ENCODE measurements at places on chromosomes 2 and 18.

DNA sequence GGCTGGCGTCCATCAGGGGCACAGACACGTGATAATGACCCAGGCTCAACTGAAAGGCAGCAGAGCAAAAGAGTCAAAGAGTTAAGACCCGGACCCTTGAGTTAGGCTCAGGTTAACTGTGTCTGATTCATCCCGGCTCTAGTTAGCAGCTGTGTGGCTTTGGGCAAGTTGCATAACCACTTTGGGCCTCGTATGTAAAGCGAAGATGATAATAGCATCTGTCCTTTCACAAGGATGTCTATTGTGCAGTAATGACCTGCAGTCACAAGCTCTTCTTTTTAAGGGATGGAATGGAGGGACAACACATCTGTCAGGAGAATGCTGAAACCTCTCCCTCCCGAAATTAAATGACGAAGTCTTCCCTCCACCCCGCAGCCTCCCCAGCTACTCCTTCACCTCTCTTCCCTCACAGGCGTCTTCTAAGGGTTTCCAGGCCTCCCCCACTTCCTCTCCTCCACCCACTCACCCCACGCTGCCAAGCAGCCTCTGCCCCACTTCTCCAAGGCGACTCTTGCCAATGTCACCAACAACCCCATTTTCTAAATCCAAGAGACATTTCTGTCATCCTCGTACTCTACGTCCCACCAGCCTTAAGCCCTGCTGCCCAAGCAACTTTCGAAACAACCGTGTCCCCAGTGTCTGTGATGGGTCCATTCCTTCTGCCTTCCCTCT lies 135.1 kb upstream of the ID2 start:
- DNase-seq, result no peak

DNA sequence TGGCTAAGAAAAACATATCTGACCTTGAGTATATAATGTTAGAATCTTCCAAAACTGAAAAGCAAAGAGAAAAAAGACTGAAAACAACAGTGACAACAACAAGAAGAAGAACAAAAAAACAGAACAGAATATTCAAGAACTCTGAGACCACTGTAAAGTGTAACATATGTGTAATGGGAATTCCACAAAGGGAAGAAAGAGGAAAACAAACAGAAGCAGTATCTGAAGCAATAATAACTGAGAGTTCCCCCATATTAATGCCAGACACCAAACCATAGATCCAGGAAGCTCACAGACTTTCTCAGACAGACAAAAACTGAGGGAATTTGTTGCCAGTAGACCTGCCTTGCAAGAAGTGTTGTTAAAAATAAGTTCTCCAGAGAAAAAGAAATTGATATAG lies 58.9 kb downstream of the TXNL1 start:
- DNase-seq, result no peak

- no peak for DNase-seq
These were observed 123.4 kb downstream of the ANKRD30BL start for GRCh38 chr2:132038179-132038882.

- DNase-seq, result no peak
These were observed 69.7 kb downstream of the ZNF521 start for GRCh38 chr18:25282282-25282681.

DNA sequence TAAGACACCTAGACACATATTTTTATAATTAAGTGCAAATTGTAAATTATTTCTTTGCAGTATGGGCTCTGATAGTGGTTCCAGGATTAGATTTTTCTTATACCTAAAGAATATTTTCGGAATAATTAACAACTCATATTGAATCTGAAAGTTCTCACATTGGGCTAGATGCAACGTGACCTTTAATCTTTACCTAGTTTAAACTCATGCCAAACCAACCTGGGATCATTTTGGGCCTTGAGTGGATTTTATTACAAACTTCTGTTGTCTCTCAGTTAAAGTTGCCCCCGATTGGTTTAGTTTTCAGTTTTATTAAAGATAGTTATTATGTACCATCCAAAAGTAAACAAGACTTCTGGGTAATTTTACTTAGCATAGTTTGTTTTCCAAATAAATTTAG lies 230.2 kb upstream of the VWC2L start:
- DNase-seq, result no peak
